HepG2 (cell line): ENCODE measurements at places on chromosomes 1 and 21. TPM values are rescaled to one million over a fixed set of nuclear protein-coding genes. Genes with fewer than 3 reads are reported as not detected.

DNA sequence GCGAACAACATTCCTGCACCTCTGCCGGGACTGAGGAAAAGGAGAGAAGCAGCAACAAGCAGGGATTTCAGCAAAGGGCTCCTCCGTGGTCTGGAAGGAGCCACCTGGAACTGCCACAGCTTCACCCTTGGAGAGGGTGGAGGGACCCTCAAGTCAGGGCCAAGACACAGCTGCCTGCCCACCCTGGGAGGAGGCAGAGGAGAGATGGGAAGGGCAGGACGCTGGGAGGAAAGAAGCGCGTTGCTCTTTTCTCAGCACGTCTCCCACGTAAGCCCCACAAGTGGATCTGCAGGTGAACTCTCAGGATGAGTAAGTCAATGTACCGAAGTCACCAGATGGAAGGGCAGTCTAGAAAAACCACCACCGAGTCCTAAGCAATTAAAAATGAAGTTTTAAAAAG, 39.6 kb downstream of the SLC19A1 start:
- DNase-seq, result no peak

The TCP10L gene
- 2.4 and 2.8 TPM in 2 replicates for total RNA-seq

- DNase-seq, result no peak
Measured at GRCh38 chr1:225137976-225138375, 208.5 kb downstream of the DNAH14 start.

The PLPP3 gene
- 33.9 and 65.8 TPM in 2 replicates for total RNA-seq

DNA sequence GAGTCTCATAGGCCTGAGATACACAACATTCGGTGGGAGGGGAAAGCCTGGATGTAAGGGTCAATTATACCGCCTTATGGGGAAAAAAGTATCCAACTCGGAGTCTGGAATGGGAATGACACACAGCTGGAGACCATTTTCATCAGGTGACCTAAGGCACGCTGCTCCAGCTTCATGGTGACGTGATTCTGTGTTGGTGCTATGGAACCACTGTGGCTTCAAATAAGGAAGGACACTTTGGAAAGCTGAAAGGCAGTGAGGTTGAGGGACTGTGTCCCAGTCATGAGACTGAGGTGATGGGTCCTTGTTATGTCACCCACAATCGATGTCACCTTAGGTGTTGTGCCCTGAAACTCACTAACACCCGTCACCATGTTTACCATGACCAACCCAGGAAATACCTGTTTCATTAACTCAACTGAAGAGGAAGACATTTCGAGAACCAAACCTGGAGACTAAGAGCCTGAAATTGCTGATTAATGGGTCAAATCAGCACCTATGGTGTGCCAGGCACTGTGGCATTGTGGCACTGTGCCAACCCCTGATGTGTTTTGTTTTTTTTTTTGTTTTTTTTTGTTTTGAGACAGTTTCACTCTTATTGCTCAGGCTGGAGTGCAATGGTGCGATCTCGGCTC, 54.5 kb downstream of the IRF2BP2 start:
- DNase-seq, result no peak

DNA sequence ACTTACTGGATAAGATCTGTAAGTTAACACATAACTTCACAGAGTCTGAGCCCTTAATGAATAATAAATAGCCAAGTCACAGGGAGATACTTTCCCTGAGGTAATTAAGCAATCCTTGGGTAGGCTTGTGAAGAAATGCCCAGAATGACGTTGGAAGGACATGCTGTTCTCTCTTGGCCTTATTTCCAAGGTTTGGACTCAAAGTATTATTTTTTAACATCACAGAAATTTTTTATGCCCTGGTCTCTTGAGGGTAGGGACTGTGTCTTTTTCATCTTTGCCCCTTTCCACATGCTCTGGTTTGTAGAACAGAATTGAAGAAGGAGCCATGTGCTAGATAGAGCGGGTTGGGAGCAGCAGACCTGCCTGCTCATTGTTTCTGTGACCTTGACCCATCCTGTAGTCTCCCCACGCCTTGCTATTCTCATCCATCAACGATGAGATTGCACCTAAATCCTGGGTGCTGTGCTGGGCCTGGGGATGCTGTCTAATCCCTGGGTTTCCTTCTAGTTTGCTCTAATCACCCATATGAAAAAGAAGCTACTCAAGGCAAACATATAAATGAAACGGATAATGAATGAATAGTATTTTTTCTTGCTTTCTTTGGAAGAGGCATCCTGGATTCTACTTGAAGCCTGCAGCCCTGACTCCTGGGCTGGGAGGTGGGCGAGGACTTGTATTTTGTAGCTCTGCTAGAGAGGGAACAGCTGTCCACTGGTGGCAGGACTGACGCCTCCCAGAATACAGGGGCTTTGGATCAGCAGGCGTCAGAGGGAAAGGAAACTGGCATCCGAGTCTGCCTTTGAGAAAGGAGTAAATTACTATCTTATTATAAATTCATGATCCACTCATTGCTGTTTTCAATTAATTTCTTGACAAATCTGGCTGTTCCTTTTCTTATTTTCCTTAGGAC, 17.5 kb upstream of the LAMTOR5 start:
- no peak for DNase-seq

The TSTD1 gene
- 0.31 TPM in 1 of 2 replicates, not detected in the other for total RNA-seq

DNA sequence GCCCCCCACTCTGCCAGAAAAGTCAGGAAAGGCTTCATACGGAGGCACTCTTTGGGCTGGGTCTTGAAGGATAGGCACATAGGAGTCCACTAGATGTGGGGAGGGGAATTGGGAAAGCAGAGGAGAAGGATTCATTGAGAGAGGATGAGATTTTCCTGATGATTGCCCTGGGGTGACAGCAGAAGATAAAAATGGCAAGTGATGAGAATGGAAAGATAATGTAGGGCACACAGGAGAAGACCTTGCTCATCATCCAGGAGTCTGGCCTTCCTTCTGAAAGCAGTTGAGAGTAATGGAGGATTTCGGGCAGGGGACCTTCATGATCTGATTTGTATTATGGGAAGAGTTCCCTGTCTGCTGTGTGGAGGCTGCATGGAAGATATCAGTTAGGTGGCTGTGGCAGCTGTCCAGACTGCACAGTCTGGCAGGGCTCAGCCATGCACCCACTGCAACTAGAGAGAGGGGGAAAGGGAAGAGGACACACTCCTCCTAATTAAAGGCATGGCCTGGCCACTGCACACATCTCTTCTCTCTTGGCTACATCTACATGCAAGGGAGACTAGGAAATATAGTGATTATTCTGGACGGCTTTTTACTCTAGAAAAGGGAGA, 9.6 kb upstream of the FABP3 start:
- DNase-seq, result no peak

- DNase-seq, result peak; percentile 53
Measured at GRCh38 chr1:26597629-26598039, 68.1 kb downstream of the RPS6KA1 start.

DNA sequence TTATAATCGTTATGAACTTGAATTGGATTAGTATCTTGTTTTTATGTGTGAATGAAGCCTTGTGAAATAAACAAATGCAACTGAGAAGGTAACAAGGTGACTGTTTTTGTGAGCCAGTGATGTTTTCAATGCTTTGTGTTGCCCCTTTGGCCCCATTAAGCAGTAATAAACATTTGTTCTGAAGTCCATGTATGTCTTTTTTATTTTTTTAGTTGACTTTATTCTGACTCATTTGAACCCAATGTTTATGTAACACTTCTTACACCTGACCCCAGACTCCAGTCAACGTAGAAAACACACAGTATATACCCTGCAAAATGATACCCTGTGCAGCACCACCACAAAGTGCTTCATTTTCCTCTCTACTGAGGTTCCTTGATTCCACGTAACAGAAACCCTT, 4.6 kb upstream of the CACYBP start:
- DNase-seq, result peak; percentile 21

- no peak for DNase-seq
Measured at GRCh38 chr1:7234471-7234755, 449.2 kb downstream of the CAMTA1 start.

The LMX1A gene
- total RNA-seq, result 0.07 TPM in 1 of 2 replicates, not detected in the other

The PTPN22 gene
- not detected in 2 replicates for total RNA-seq

The IFNLR1 gene
- total RNA-seq, result 5.7 and 8.5 TPM in 2 replicates

The IGSF21 gene
- not detected in 2 replicates for total RNA-seq

The AMIGO1 gene
- total RNA-seq, result 1.00 and 1.3 TPM in 2 replicates

The TEX38 gene
- total RNA-seq, result not detected in 2 replicates
